ENCODE measurements at places on chromosomes 7 and 10.

DNA sequence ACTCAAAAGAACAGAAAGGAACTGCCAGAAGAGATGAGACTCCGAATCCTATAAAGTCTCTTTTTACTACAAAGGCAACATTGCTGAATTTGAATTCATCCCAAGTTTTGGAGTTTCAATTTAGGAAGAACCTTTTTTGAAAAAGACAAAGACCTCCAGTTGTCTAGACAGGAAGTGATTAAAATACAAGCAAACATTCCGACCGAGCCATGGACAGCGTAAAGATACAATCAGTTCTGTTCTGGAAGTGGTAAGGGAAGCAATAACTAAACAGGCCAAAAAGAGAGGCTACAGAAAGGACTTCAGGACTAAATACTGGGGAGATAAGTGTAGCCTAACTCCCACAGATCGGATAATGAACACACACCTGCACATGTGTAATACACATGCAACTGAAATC, 101.0 kb downstream of the SMURF1 start:
- DNase-seq: no peak

GRCh38 chr10:14332903-14333302, 2.2 kb upstream of the FRMD4A start:
- no peak for DNase-seq

GRCh38 chr10:133338080-133339071, 1.7 kb upstream of the CALY start:
- DNase-seq: no peak

DNA sequence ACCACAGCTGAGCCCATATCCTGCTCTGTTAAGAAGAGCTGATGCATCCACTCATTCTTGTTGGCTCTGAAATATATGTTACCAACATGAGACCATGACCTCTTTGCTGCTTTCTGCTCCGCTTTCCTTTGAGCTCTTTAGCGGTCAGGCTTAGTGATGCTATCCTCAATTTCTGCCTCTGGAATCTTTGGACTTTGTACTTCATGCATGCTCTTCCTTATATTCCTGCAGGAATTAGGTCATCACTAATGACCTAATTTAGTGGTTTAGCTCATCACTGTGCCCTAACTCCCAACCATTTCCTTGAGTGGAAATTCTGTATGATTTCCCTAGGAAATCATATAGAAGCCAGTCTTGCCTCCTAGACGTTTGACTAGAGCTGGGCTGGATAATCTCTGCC, 119.5 kb downstream of the AOAH start:
- no peak for DNase-seq

DNA sequence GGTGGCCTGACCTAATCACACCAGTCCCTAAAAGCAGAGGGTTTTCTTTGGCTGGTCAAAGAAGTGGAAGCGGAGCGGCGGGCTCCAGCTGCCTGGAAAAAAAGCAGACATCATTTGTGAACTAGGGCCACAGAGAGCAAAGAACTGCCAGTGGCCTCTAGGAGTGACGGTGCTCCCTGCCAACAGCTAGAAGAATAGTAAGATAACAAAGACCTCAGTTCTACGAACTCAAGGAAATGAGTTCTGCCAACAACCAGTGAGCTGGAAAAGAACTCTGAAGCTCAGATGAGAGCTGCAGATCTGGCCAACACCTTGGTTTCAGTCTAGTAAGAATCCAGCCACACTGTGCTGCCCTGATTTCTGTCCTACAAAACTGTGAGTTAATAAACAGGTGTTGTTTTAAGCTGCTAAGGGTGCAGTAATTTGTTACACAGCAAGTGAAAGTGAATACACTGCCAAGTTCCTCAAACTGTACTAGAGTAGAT, 178.0 kb downstream of the SRPK2 start:
- DNase-seq: no peak

DNA sequence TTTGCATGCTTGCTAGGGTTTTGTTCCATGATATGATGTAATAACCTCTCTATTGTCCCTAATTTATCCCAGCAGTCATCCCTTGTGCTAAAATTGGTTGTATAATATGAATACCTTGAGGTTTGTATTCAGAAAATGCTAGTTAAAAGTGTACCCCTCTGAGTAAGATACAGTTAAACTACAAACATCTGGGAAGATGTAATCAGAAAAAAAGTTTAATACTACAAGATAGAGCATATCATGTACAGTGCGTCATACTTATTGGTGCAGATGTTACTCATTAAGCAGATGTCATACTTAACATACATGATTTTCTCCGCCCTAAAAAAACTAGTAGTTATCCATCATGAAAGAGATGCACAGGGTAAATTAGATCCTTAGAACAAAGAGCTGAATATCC, 336.1 kb upstream of the KCND2 start:
- no peak for DNase-seq

- DNase-seq: no peak
Observed at GRCh38 chr7:37220664-37221063, 228.0 kb downstream of the ELMO1 start.

- no peak for DNase-seq
Observed at GRCh38 chr10:58177362-58177947, 90.2 kb downstream of the IPMK start.

- DNase-seq: no peak
Observed at GRCh38 chr10:48529331-48529730, 75.5 kb downstream of the ARHGAP22 start.

DNA sequence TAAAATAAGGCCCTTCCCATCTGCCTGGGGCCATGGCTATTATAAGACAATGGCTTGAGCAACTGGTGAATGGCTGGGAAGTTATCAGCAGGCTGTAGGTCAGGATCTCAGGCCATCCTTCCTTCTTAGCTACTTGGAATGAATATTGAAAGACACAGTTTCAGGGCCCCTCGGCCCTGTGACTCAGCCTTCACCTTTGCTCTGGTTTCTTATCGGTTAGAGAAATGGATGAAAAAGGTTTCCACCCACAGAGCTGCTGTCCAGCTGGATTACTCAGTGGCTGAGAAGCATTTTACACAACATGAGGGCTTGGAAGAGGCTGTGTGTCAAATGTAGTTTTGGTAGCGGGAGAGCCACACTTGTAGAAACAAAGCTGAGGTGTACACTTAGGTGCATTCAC, 9.4 kb downstream of the ACSL5 start:
- DNase-seq: no peak

- no peak for DNase-seq
Observed at GRCh38 chr7:32266932-32267475, 196.8 kb upstream of the PDE1C start.

DNA sequence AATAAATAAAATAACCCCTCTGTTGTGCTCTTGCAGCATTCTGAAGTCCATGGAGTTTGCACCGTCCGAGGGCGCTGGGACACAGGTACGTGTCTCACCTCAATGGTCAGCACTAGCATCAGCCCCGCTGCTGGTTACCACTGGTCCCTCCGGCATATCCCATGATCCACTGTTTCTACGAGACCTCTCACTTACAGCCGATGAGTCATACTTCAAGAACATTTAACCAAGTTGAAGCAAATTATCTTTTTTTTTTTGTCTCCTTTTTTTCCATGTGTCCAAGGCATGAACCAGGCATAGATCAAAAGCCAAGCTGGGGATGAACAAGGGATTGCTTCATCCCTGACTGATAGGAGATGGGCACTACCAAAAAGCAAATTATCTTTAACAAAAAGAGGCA, 92.9 kb upstream of the SH2B2 start:
- no peak for DNase-seq

DNA sequence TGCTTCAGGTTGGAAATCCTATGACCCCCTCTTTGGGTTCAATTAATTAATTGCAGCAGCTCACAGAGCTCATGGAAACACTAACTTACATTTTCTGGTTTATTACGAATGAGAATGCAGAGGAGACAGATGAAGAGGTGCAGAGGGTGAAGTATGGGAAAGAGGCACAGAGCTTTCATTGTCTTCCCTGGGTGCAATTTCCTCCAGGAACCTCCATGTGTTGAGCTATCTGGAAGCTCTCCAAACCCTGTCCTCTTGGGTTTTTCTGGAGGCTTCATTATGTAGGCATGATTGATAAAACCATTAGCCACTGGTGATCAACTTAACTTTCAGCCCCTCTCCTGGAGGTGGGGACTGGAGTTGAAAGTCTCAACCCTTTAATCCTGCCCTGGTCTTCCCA, 133.0 kb upstream of the AUTS2 start:
- DNase-seq: no peak

- DNase-seq: no peak
Observed at GRCh38 chr10:123272171-123272570, 118.0 kb downstream of the BUB3 start.

GRCh38 chr10:46224414-46224682, 62.4 kb upstream of the ANTXRL start:
- no peak for DNase-seq

DNA sequence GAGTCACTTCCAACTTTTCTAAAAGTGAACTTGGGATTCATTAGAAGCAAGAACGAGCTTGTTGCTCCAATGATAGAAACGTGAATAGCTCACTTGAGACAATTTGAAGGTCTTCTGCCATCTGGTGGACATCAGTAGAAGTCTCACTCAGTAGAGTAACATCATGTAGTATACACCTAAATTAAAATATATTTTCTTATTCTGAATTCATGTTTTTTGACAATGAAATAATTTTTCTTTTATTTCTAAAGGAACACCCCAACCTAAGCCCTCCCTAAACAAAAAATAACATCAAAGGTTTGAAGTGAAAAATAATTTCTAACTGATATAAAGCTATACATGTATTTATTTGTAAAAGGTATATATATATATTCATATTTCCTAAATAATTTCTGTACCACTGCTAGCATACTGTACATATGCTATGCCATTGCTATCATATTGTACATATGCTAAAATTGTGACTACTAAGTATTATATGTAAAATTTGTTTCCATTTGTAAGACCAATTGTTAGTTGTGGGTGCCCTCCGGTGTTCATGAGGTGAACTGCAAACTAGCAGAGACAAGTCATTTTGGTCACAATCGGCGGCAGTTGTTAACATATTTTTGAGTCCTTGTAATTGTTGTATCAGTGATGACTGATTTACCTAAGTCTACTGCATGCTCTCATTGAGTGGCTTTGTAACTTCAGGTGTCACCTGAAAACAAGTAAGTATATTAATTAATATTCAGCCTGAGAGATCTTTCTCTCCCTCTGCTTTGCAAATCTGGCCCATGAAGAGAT, 121.9 kb downstream of the PTPRZ1 start:
- DNase-seq: no peak

DNA sequence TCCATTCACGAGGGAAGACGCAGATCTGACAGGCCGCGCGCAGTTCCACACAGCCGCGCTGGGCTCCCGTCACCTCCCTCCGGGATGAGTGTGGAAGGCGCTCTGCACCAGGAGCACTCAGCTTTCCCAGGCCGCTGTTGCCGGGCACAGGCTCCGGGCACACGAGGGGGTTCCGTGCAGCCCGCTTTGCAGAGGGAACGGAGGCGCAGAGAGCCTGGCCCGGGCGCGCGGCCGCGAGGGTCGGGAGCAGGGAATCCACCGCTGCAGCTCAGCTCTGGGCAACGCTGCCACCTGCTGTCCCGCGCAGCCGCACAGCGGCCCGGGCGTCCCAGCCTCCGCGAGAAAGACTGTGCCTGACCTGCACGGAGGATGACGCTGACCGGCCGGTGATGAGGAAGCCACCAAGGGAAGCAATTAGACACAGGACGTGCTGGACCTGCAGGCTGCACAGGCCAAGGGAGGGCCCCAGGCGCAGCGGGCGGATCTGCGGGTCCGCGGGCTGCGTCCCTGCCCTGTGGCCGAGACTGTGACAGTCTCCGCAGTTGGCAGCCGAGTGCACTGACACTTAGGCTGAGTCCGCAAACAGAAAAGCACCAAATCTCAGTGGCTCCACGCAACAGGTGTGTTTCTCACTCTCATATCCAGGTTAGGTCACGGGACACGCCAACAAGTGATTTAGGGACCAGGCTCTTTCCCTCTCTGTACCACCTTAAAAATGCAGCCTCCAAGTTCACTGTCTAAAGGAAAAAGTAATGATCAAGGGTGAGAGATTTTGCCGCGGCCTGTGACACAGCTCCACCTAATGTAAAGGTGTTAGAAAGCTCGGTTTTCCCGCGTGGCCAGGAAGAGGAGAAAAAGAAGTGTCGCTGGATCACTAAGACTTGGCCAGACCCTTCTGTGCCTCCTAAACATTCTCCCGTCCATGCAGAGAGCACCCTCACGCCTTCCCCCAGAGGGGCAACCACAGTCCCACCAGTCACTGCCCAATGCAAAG, 94.5 kb downstream of the SEC61G start:
- DNase-seq: no peak

- DNase-seq: no peak
Observed at GRCh38 chr7:47950714-47951113, 2.4 kb upstream of the PKD1L1 start.

GRCh38 chr7:15751191-15751701, 64.8 kb upstream of the MEOX2 start:
- DNase-seq: no peak

GRCh38 chr7:148144827-148145226, 445.7 kb upstream of the C7orf33 start:
- DNase-seq: no peak

DNA sequence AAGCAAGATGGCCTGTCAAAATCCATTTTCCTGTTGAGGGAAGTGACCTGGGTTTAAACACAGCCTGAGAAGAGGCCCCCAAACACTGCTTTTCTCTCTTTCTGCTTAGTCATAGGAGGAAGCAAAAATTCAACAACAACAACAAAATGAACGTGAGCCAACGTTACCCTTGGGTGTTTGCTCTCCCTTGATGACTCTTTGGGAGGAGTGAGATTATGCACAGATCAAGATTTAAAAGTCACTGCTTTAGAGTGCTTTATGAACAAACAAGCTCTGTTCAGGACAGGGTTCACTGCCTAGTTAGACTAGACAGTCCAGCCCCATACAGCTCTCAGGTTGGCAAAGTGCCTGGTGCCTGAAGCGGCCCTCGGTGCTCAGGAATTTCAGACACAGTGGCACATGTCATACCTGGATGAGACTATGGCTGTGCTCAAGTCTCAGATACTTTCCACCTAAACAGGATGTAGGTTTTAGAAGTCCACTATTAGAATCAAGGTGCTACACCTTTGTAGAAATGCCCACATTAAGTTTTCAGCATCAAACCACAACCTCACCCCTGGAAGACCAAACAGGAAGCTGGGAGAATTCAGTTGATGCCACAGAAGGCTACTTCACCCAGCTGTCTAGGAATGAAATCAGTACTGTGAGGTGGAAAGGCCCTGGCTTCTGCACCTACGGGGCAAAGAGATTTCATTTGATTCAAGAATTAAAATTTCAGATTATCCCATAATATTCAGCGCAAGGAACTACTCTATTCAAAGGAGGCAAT, 38.7 kb downstream of the DENND11 start:
- no peak for DNase-seq

- no peak for DNase-seq
Observed at GRCh38 chr10:92074126-92074887, 150.7 kb downstream of the BTAF1 start.

- DNase-seq: no peak
Observed at GRCh38 chr7:158602041-158602440, 14.4 kb upstream of the PTPRN2 start.

DNA sequence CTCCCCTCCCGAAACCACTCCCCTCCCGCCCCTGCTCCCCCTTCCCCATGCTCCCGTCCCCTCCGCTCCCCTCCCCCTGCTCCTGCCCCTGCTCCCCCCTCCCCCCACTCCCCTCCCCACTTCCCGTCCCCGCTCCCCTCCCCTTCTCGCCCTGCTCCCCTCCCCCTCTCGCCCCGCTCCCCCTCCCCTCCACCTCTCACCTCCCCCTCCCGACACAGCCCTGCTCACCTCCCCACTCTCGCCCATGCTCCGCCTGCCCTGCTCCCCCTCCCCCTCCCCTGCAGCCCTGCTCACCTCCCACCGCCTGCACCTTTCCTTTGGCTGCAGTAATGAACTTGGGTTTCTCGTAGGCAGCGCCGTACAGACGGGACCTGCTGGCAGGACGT, 49.9 kb upstream of the NKX6-2 start:
- no peak for DNase-seq

Measured in stimulated activated CD8-positive, alpha-beta memory T cell treated with anti-CD3 and anti-CD28 coated beads, Interleukin-7, amount 100 ng/mL, for 1 hour (primary cell).